ENCODE measurements at places on chromosomes 5 and 9. TPM values are rescaled to one million over a fixed set of nuclear protein-coding genes. Genes with fewer than 3 reads are reported as not detected.

Gene RAB3C
- total RNA-seq: not detected

Gene SHC3
- 0.80 TPM for total RNA-seq

Gene CATSPER3
- total RNA-seq: 0.59 TPM

Gene HTR1A
- not detected for total RNA-seq

Gene LRRC70
- total RNA-seq: 0.10 TPM

Gene GPX8
- 38.5 TPM for total RNA-seq

Gene CLIC3
- 1.7 TPM for total RNA-seq

Gene FOXD4L5
- total RNA-seq: not detected

Gene SPINK4
- total RNA-seq: not detected

Gene ENTPD2
- 1.2 TPM for total RNA-seq

Gene GDA
- 1.3 TPM for total RNA-seq

Gene SYNPO
- total RNA-seq: 25.3 TPM

Gene IRX1
- total RNA-seq: not detected

Gene PPP3R2
- total RNA-seq: not detected

Gene NUTM2G
- total RNA-seq: not detected

Gene QRFP
- not detected for total RNA-seq

Gene SCAMP1
- total RNA-seq: 25.7 TPM

Gene CCL27
- not detected for total RNA-seq

All from A549 treated with CpdA at 1 μM for 4 hours (cell line).